Activated CD4-positive, alpha-beta T cell treated with anti-CD3 and anti-CD28 coated beads, Interleukin-2, amount 10 ng/mL, durations not matched to agents 7 days and 5 days (primary cell): ENCODE measurements at places on chromosomes 2 and 18.

DNA sequence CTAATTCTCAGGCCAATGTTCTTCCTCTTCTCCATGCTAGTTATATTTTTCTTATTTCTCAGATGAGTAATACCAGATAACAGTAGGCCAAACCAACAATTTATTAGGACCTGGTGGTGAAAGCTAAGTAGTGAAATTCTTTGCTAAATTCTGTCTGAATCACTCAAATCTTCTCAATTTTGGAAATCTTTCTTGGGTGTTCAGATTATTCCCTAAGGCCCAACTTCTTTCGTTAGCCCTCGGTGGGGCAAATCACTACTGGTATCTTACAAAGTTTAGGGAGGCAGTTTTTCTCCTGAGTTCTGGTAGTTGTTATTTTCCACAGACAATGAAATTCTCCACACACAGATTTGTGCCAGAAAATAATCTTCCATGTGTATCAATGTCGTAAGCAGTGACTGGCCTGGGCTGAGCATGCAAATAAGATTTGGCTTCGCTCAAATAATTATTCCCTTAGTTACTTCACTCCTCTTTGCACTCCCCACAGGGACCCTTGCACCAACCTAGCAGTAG, 443.5 kb upstream of the SLC14A2 start:
- no peak for DNase-seq

- DNase-seq = no peak
These were observed 9.0 kb upstream of the MRPL19 start for GRCh38 chr2:75637568-75637967.

GRCh38 chr2:204264085-204264553, 281.2 kb upstream of the PARD3B start:
- no peak for DNase-seq

- no peak for DNase-seq
These were observed 62.9 kb downstream of the MTHFD2 start for GRCh38 chr2:74261204-74261864.

GRCh38 chr2:158297120-158297519, 159.4 kb downstream of the CCDC148 start:
- no peak for DNase-seq

DNA sequence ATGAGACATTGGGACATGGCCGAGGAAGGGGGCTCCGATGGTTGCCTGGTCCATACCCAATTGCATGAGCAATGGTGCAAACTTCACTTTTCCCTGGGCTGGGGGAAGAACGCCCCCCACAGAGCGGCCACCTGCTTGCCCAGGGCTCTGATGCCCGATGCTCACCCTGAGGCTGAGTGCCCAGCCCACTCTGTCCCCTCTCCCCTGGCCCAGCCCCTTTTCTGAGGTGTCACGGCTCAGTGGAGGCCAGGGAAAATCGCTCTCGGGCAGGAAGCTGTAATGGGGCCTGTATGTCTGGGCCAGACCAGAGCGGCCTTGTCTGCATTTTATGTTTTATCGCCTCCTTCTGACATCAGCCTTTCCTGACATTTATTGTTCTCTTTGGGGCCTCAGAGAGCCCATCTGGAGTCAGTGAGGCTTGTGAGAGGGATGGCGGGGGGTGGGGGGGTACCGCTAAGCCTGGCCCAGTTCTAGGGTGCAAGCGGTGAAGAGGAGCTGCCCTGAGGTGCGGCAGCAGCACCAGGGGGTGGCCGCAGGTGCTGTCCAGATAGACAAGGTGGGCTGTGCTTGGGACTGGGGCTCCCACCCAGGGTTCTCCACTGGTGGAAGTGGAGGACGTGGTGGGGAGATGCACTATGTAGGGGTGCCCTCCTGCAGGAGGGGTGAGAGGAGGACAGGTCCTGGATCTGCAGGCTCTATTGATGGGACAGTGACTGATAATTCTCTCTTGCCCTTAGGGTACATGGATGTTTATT, 46.2 kb downstream of the INHBB start:
- no peak for DNase-seq

- DNase-seq = no peak
These were observed 383.6 kb upstream of the SALL3 start for GRCh38 chr18:78595924-78596573.

DNA sequence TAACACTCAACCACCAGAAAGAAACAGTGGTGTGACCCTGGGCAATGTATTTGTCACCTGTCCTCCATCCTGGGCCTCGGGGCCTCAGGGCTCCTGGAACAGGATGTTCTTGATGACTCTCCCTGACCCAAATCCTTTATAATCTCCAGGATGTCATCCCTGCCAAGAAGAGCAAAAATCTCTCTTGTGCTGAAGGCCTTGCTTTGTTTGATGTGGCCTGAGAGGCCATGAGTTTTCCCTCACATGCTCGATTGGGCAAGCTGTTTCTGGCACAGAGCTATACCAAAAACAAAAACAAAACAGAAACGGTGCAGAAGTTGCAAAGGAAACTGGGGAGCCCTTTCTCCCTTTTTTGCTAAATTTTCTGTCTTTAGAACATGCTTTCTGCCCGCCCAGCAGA, 35.7 kb upstream of the ST3GAL5 start:
- DNase-seq = no peak

DNA sequence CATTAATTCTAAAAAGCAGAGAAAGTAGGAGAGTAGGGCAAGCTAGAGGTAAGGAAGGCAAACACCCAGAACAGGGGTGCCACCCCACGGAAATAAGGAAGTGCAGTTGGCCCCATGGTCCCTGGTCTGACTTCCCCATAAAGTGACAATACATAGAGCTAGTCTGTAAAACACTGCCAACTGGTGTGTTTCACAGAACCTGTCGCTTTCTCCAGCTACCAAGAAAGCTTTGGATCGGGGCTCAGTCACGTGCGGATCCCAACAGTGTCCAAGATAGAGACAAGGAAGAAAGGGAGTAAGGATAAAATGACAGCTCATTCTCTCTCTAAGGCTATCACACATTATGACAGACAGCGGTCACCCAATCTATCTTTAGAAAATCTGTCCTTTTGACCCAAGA, 36.4 kb downstream of the TBC1D8 start:
- no peak for DNase-seq

DNA sequence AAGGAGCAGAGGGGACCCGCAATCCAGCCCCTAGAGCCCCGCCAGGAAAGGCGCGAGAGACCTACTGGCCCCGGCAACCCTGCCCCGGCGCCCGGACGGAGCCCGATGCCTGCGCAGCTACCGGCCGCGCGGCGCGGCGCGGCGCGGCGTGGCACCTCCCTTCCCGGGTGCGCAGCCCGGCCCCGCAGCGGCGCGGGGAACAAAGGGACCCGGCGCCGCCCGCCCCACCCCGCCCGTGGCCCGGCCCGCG, 307 bp downstream of the CDH2 start:
- no peak for DNase-seq

- DNase-seq = no peak
These were observed 52.7 kb upstream of the LAMA1 start for GRCh38 chr18:7170292-7170691.

GRCh38 chr2:173033084-173033483, 42.6 kb upstream of the MAP3K20 start:
- no peak for DNase-seq
